Activated CD4-positive, alpha-beta T cell treated with anti-CD3 and anti-CD28 coated beads, Interleukin-2, amount 10 ng/mL, durations not matched to agents 7 days and 5 days (primary cell): ENCODE measurements at places on chromosomes 1 and 21.

DNA sequence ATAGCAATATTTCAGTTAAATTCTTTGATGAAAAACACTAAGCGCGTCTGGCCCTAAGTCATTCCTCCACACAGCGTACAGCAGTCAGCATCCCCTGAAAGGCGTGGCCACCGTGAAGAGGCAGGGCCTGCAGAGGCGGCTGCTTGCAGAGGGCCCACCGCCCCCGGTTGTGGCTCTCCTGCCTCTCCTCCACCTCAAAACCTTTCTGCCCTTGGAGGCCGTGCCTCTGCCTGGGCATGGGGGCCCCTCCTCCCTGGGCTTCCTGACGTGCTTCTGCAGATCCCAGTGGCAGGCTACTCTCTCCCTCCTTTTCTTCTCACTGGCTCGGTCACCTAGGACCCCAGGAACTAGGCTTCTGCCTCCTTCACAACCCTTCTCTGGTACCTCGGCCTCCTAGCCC is 16.2 kb downstream of the CLSTN1 start:
- no peak for DNase-seq

DNA sequence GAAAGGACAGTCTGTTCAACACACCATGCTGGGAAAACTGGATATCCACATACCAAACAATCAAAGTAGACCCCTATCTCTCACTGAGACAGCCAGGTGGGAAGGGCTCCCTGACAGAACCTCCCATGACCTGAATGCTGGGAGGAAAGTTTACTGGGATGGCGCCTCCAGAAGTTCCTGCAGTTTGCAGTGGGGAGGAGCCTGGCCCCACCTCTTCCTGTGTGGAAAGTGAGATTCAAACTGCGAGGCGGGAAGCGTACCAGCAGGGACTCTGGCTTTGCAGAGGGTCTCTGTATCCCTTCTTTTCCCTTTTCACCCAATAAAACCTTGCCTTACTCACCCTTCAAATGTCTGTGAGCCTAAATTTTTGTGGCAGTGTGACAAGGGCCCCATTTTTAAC is 190.7 kb downstream of the HHIPL2 start:
- no peak for DNase-seq

GRCh38 chr1:112397841-112398240 is 1.8 kb downstream of the CTTNBP2NL start:
- no peak for DNase-seq

DNA sequence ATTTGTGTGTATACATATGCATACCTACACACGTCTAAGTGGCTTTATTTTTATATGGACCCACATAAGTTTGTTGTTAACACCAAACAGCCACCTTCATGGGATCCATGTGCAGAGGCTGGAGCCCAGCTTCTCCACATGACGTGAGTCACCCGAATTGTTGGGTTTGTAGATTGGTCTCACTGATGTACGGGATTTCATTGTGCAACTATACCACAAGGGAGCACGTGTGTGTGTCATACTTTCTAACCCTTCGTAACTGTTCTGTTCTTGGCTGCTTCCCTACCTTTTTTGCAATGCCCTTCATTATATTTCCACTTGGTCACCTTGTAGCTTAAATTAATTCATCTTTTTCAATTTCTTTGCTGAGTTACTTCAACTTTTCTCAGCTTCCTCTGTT is 21.0 kb downstream of the SPRTN start:
- no peak for DNase-seq

DNA sequence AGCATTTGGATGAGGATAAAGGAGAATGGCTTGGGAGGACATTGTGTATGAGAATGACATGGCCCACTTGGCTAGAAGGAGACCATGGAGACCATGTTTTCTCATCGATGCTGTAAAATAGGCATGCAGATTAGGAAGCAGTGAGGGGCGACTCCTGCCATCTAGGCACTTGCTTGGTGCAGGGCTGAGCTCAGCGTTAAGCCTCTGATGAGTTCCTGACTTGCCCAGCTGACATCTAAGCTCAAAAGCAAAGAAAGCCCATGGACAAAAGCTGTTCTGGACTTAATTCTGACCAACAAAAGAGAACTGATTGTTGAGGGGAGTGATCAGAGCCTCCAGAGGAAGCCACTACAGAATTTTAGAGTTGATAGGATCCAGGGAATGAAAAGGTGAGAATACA is 74.5 kb downstream of the LRRN2 start:
- no peak for DNase-seq

- DNase-seq = no peak
These were observed 126.6 kb upstream of the CACNA1E start for GRCh38 chr1:181356505-181357340.
